ENCODE measurements at places on chromosomes 1 and 21. TPM values are rescaled to one million over a fixed set of nuclear protein-coding genes. Genes with fewer than 3 reads are reported as not detected.

The SMPDL3B gene
- 0.48 TPM for total RNA-seq

The KCNE2 gene
- total RNA-seq, result not detected

The CACNA1E gene
- total RNA-seq, result not detected

The TNFSF4 gene
- total RNA-seq, result 0.15 TPM

GRCh38 chr1:229089586-229090208 lies 181.2 kb upstream of the RAB4A start:
- H3K4me3 ChIP-seq, result no peak overlapping the region
- H3K27ac ChIP-seq, result no peak overlapping the region

DNA sequence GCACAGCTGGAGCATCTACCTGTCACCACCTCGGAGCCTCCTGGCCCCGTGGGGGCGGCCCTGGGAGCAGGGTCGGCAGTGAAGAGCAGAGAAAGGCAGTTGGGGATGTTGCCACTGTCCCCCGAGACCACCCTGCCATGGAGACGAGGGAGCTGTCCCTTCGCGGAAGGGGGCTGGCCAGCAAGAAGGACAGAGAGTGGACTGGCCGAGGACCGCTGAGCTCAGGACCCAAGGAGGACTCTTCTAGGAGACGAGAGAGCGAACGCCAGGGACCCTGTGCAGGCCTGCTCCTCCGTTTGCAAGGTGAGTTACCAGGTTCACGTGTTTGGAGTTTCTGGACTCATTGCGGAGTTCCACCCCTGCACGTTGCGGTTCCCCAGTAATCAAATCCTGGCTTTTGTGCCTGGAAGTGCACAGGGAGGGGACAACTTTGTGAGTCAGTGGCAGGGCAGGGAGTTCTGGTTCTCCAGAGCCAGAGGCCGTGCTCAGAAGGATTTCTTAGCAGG lies 5.6 kb upstream of the POFUT2 start:
- H3K36me3 ChIP-seq, result no peaks in the 10 kb centered on the region
- peak; percentile 75 for DNase-seq
- H3K4me1 ChIP-seq, result peaks cover 53% of the 10 kb centered on the region
- H3K27ac ChIP-seq, result peak overlapping the region; percentile 84

DNA sequence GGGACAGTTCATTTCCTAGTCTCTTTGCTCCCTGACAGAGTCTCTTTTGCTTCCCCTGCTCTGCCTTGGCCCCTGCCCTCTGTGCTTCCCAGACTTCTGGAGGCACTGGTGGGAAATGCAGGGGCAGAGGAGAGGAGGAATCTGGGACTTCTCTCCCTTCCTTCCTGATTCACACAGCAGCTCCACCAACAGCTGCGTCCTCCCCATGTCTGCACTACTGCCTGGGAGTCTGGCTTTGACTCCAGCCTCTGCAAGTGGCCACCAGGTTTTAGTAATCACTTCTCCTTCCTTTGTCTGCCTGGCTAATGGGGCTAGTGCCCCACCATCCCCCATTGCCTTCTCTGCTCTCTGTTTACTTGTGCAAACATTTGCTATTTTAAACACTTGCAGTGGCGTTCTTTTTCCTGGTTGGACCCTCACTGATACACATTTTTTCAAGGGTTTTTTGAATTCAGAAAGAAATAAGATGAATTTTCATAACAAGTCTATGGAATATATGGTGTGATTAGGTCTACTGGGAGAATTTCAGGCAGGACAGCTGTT lies 21.9 kb downstream of the FASLG start:
- H3K27ac ChIP-seq, result no peak overlapping the region
- no peaks in the 10 kb centered on the region for H3K4me1 ChIP-seq
- no peaks in the 10 kb centered on the region for H3K36me3 ChIP-seq
- H3K27me3 ChIP-seq, result no peaks in the 10 kb centered on the region

- H3K27ac ChIP-seq, result no peak overlapping the region
- no peaks in the 10 kb centered on the region for H3K36me3 ChIP-seq
- H3K27me3 ChIP-seq, result no peaks in the 10 kb centered on the region
- DNase-seq, result no peak
- peaks cover 11% of the 10 kb centered on the region for H3K4me1 ChIP-seq
- H3K4me3 ChIP-seq, result no peak overlapping the region
These were observed 6.6 kb upstream of the DDR2 start for GRCh38 chr1:162625679-162626078.

DNA sequence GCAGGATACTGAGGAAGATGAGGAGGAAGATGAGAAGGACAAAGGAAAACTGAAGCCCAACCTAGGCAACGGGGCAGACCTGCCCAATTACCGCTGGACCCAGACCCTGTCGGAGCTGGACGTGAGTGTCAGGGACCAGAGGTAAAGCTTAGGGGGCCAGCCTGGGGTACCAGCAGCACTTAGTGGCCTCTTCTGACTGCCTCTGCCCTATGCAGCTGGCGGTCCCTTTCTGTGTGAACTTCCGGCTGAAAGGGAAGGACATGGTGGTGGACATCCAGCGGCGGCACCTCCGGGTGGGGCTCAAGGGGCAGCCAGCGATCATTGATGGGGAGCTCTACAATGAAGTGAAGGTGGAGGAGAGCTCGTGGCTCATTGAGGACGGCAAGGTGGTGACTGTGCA lies 17.6 kb downstream of the KDF1 start:
- no peaks in the 10 kb centered on the region for H3K4me1 ChIP-seq
- H3K27me3 ChIP-seq, result no peaks in the 10 kb centered on the region
- no peak overlapping the region for H3K27ac ChIP-seq
- no peak overlapping the region for H3K4me3 ChIP-seq

DNA sequence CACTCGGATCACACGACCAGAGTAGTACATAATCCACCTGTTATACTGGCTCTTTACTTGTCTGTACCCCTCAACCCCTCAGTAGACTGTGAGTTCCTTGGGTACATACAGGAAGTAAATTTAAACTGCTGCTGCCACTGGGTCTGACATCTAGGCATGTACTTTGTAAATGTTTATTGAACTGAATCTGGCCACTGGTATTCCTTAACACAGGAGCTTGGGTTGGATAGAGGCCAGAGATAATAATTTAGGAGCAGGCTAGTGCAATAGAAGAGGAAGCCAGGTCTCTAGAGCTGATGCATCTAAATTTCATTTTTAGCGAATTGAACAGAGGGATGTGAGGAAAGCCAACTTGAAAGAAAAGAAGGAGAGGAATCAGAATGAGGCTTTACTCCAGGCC lies 12.4 kb downstream of the TTC4 start:
- H3K4me1 ChIP-seq, result no peaks in the 10 kb centered on the region
- H3K27ac ChIP-seq, result no peak overlapping the region
- H3K36me3 ChIP-seq, result peaks cover 95% of the 10 kb centered on the region
- DNase-seq, result no peak
- no peak overlapping the region for H3K4me3 ChIP-seq
- H3K27me3 ChIP-seq, result no peaks in the 10 kb centered on the region

DNA sequence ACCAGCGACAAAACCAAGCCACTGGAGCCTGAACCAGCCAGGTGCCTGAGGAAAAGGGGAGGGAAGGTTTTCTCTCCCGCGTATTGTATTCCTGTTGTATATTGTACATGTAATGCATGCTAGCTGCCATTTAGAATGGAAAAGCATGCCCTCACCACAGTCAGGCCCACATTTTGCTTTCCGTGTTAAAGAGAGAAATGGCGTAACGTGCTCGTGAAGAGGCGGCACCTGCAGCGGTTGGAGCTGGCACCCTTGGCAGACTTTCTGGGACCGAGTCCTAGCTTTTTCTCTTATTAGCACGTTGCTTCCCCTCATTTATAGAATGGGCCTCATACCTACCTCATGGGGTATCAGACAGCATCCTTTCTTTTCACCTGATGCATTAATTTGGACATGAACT lies 135.3 kb upstream of the IRF2BP2 start:
- H3K36me3 ChIP-seq, result no peaks in the 10 kb centered on the region
- DNase-seq, result no peak
- H3K4me1 ChIP-seq, result peaks cover 15% of the 10 kb centered on the region

DNA sequence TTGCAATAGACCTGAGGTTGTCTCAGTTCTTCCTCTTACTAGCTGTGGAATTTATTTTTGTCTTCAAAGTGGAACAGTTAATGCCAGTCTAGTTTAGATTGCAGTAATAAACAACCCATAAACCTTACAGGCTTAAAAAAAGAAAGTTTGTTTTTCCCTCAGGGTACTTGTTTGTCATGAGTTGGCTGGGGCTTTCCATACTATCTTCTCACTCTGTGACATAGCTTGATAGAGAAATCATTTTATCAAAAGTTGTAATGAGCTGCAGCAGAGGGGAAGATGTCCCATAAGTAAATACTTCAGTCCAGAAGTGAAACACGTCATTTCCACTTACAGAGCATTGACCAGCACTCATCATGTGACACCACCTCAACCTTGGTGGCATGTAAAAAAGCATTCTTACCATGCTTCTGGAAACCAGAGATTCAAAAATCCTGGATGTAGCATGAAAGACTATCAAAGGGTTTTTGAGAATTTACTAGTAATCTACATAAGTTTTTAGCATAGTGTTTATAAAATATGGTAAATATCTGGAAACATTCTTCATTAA lies 62.8 kb upstream of the COL11A1 start:
- H3K27me3 ChIP-seq, result no peaks in the 10 kb centered on the region
- no peak overlapping the region for H3K4me3 ChIP-seq
- DNase-seq, result no peak
- no peaks in the 10 kb centered on the region for H3K36me3 ChIP-seq

DNA sequence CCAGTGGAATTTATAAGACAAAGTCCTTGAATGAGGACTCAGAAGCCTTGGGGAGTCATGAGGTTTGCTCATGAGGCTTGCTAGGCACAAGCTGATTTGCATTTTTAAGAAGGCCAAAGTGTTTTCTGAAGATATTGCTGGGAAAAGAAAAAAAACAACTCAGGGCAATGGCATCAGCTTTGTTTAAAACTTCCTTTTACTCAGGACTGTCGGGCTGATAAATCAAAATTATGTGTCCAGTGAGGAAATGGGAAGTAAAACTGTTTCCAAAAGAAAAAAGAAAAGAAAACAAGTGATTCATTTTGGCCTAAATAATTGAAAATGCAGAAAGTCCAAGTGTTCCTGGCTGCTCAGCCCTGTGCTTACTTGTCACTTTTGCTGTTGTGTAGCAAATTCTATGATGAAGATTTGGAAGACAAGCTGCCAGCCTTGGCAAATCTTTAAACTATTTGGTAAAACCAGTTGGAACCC lies 282.4 kb downstream of the HLX start:
- H3K4me3 ChIP-seq, result no peak overlapping the region
- H3K4me1 ChIP-seq, result peaks cover 14% of the 10 kb centered on the region
- no peak for DNase-seq

- peaks cover 36% of the 10 kb centered on the region for H3K4me1 ChIP-seq
- no peak for DNase-seq
- no peak overlapping the region for H3K4me3 ChIP-seq
- H3K27ac ChIP-seq, result no peak overlapping the region
- H3K36me3 ChIP-seq, result no peaks in the 10 kb centered on the region
- no peaks in the 10 kb centered on the region for H3K27me3 ChIP-seq
These were observed 20.8 kb upstream of the RGS16 start for GRCh38 chr1:182625024-182625423.

DNA sequence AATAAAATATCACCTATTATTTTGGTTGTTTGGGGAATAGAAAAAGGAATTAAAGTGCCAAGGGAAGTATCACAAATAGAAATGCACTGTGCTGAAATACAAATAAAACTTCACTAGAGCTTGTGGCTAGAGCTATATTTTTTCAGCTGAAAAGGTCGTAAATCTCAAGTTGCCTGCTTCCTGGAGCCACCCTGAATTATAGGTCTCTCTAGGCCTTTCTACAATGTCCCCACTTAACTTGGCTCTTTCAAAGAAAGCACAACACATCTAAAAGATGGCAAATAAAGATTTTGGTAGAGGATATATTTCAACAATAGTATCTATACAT lies 5.0 kb upstream of the RNF2 start:
- peaks cover 5% of the 10 kb centered on the region for H3K4me1 ChIP-seq
- H3K36me3 ChIP-seq, result no peaks in the 10 kb centered on the region
- H3K27ac ChIP-seq, result no peak overlapping the region
- H3K27me3 ChIP-seq, result no peaks in the 10 kb centered on the region
- no peak for DNase-seq
- H3K4me3 ChIP-seq, result no peak overlapping the region

DNA sequence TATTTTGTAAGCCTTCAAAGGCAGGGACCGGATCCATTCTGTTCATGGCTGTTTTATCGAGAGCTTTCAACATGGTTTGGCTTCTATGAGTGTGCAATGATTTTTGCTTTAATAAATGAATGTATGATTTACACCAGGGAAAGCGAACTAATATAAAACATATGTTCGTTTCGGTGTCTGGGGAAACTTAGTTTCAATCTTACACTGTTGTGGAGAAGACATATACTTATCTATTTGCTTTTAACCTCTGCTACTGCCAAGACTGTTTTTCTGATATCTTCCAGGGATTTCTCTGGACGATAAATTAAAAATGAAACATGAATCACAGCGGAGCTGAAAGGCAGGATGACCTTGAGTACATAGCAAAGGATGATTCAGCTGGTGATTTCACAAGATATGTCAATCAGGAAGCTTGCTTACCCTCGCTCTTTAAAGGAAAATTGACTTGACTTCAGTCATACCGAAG lies 14.7 kb upstream of the CYYR1 start:
- no peaks in the 10 kb centered on the region for H3K27me3 ChIP-seq
- no peak overlapping the region for H3K4me3 ChIP-seq
- no peaks in the 10 kb centered on the region for H3K4me1 ChIP-seq
- H3K27ac ChIP-seq, result no peak overlapping the region
- no peaks in the 10 kb centered on the region for H3K36me3 ChIP-seq
